RCC 7860 (cell line): ENCODE measurements at places on chromosomes 11 and 22.

- no peak for DNase-seq
Measured at GRCh38 chr11:132137981-132138313, 767.5 kb downstream of the NTM start.

DNA sequence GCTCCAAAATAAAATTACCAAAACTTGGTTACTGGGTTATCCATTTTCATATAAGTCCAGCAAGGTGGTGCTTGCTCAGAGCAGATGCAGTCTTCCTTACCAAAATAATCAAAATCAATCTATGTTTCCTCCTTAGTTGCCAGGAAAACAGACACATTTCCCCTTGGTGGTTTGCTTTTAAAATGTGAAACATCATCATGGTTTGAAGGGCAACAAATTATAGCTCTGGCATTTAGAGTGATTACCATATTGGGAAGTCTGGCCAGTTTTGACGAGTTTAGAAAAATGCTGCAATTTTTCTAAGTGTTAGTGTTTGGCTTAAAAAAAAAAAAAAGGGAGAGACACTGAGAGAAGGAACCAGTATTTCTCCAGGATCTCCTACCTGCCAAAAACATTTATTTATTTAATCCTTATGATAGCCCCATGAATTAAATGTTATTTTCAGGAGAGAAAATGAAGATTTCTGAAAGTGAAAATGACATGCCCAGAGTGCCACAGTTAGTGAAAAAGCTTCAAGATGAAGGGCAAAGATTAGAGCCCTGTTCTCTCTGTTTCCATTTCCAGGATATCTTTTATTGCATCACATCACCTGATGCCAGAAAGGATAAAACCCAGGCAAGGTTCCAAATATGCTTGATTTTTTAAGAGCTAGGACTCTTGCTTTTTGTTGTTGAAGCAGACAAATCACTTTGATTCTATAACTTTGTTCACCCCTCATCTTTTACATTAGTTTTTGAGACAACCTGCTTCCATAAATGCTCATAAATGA, 29.6 kb upstream of the TBCEL start:
- no peak for DNase-seq

DNA sequence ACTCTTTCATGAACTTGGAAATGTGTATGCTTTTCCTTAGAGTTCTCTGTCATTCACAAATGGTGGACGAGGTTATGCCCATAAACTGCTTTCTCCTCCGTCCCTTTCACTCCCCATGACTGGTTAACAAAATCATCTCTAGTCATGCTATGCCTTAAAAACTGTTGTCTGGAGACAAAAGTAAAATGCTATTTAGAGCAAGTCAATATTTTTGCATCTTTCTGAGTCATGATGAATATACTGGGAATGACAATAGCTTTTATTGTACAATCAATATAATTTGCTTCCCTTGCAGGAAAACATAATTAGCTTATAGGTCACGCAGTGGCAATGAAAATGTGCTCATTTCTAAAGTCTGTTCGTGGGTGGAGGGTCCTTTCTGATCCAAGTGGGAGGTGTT, 216.7 kb upstream of the SORL1-AS1 start:
- no peak for DNase-seq

DNA sequence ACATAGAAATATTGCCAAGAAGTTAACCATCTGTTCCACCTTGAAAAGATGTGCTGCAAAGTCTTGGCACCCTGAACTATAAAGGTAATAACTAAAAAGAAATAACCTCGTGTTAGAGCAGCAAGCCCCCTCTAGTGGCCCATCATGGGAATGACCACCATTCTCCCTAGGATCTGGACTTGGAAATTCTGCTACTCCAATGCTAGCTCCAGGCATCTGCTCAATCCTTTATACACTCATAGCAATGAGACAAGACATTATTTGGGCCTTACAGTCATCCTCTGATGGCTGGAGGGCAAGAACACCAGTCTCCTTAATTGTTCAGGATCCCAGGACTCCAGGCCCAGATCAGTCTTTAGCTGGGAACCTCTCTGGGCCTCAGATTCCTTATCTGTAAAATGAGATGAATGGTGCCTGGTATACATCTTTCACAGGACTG, 76.0 kb downstream of the CWC15 start:
- DNase-seq: peak; percentile 26

DNA sequence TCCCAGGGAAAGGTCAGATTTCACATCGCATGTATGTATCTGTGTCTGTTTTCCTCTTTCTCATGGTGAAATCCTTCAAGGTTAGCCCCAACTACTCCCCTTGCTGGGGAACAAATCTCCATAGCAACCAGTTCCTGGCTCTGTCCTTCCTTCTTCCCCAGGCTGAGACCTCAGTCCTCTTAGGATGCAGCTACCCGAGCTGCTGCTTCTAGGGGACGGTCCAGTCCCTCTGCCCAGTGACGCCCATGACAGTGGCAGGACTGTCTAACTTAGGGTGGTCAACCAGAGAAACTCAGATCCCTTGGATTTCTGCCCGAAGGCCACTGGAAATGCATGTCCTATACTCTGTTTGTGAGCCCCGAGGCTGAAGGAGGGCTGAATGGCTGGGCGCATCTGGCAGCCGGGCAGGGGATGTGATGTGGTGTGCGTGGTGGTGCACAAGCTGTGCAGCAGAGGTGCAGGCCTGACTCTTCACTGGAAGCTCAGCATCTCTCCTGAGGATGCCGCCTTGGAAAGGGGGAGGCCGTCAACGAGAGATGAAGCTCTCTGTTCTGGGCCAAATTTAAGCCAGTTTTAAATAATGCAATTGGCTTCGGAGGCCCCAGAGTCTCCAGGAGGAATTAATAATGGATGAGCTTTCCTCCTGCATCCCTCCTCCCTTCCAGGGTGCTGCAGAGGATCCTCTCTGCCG, 118.7 kb upstream of the B3GAT1 start:
- DNase-seq: no peak

DNA sequence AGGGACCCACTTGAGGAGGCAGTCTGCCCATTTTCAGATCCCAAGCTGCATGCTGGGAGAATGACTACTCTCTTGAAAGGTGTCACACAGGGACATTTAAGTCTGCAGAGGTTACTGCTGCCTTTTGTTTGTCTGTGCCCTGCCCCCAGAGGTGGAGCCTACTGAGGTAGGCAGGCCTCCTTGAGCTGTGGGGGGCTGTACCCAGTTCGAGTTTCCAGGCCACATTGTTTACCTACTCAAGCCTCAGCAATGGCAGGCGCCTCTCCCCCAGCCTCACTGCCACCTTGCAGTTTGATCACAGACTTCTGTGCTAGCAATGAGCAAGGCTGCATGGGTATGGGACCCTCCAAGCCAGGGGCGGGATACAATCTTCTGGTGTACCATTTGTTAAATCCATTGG, 126.0 kb downstream of the OR4A5 start:
- DNase-seq: no peak

GRCh38 chr11:41306431-41306830, 153.0 kb downstream of the LRRC4C start:
- peak; percentile 66 for DNase-seq

DNA sequence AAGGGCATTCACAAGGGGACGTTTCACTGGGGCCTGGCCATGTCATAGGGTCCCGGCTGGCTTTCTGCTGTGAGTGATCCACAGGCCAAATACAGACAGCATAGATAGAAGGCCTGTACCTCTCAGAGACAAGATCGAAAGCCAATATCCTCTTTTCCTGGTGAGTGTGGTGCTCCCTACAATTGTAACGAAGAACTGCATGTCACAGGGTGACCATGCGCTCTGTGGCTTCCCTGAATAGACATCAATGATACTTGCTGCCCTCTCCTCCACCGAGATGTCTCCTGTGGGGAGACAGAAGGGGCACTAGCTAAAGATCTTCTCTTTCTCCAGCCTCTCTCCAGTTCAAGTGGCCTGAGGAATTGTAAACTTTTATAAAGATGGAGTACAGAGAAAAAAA, 226.1 kb upstream of the POU2AF2 start:
- no peak for DNase-seq

DNA sequence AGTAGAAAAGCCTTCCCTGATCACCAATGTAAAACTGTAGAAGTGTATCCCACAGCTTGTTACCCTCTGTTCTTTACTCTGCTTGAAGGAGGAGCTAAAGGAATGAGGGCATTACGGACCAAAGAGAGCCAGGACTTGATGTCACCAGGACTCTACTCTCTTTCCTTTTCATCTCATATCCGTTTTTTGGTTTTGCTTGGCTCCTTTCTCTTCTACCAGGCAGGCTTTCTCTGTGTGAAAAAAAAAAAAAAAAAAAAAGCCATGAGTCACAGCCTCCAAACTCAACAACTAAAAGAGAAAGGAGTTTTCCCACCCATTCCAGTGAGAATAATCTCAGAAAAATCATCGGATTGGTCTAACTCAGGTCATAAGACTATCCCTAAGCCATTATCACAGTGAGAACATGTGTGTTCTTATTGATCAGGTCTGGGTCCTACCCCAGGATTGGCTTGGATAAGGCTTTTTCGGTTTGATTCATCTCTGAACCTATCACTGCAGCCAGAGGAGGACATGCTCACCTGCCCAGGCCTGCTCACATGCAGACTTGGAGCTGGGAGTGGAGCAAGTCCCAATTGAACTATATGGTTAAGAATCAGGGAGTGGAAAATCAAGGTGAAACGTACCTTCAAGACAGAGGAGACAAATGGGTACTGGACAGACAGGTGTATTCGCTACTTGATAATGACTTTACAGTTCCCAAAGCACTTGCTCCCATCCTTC, 19.4 kb upstream of the LRRC55 start:
- DNase-seq: no peak

- no peak for DNase-seq
Measured at GRCh38 chr11:31809541-31809856, 1.6 kb downstream of the PAX6 start.

GRCh38 chr11:116558504-116559211, 214.1 kb downstream of the BUD13 start:
- DNase-seq: no peak

DNA sequence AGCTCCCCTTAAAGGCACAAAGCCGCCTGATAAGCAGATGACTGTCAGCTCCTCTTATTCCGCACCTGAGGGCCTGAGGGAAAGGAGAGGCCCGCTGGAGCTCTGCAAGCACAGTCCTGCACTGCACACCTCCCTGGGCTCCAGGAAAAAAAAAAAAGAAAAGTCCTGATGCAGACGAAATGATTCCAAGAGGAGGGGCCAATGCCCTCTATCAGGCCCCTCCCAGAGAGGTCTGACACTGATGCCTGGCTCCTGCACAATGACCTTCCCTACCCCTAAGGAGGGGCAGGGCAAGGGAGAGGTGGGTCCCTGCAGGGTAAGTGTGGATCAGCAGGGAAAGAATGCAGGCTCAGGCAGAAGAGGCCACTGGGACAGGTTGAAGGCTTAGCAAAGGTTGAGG, 572.7 kb downstream of the SOX6 start:
- no peak for DNase-seq

- no peak for DNase-seq
Measured at GRCh38 chr11:82174610-82175009, 559.1 kb downstream of the FAM181B start.

DNA sequence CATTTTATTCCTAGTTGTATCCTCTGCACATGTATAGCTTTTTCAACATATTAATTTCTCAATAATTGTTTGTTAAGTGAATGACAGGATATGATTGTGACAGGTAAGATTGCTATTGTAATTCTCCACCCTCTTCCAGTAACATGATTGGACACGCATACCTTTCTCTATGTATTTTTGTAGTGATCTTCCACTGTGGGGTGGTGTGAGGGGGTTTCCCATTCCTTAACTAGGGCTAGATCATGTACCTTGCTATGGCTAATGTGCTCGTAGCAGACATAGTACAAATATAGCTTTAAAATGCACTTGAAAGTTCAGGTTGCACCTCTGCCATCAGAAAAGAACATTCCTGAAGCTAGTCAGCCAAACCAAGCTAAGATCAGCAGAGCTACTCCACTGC, 2392.8 kb upstream of the RAG2 start:
- DNase-seq: no peak

DNA sequence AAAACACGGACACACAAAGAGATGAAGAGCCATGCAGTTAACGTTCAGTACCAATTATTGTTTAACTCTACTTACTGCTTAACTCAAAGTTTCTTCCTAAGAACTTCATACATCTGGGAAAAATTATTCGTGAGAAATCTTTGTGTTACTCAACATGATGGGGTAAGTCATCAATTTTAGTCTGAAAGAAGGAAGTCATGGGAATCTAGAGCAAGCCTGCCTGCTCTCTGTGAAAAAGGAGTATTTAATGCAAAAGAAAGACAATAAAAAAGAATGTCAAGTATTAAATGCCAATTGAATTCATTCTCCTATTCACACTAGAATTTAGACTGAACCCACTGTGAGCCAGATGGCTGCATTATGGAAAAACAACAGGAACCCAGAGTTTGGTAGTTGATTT, 16.0 kb downstream of the TMEM123 start:
- no peak for DNase-seq

DNA sequence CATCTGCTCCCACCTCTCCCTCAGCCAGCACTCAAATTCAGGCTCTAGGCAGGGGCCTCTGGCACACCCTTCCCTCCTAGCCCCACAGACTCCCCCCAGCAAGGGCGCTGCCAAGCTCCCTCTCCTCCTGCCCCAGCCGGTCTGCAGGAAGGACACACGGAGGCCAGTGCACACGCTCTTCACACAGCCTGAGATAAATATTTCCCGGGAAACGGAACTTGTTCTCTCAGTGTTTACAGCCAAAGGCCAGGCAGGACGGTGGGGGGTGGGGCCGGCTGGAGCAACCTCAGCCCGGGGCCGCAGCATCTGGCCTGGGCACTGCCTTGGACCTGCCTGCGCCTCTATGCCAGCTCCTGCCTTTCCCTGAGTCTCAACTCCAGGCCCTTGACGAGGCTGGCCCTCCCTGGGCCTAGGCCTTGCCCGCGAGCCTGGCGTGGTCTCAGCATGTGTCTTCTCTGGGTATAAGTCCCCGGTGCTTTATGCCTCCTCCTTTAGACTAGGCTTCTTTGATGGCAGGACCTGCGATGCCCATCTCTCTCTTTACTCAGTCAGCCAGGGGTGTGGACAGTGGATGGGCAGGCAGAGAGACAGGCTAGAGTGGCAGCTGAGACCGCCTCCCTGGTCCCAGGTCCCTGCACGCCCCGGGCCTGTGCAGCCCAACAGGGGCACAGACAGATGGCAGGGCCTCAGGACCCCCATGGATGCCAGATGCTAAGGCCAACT, 48.4 kb downstream of the PDE2A start:
- DNase-seq: no peak

DNA sequence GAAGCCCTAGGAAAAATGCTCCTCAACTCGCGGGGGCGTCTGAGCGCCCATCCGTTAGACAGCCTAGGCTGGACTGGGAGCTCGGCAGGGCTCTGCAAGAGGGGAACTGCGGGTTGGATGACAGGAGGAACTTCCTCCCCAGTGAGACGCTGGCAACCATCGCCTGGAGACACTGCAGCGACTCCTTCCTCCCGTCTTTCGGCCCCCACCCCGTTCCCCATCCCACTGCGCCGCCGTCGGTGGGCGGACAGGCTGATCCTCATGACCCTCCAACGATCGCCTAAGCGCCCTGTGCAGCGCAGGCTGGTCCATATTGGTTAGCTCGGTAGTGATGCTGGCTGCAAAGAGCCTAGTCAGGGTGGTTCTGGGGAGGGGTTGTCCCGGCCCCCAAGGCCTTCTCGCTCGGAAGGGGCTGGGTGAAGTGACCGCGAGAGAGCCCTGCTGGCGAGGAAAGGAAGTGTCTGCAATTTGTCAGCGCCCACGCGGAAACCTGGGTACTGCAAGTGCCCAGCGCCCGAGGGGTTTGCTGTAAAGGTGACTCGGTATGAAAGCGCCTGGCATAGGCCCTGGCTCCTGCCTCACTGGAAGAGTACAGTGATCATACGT, 638 bp downstream of the NRGN start:
- no peak for DNase-seq
